ENCODE measurements at places on chromosomes 3 and 15.
A peak's percentile ranks its signal among the peaks of the same experiment; 100 is the strongest.

DNA sequence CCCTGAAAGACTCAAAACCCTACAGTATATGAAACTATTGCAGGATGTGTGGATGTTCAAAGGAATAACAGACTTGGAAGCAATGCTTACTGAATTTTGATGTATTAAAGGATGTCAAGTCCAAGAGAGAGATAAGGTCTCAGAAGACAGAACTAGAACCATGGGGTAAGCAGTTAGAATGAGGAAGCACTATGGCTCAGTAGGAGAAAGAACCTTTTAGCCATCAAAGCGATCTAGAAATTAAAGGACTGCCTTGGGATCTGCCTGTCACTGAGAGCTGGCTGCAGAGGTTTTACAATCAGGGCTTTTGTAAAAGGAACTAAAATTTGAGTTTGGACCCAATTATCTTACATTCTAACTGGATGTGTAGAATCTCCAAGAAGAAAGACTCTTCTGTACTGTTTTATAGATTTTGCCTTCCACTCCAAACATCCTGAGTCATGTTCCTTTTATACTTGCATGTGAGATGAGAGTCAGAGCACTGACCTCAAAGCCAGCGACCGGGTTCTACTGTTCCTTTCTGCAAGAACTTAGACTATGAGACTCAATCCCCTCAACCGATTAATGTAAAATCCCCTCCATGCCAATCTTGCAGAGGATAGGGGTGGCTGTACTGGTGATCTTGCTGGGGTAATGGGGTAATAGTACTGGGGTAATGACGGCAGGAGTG lies 412.3 kb upstream of the TPRG1 start:
- DNase-seq = no peak

DNA sequence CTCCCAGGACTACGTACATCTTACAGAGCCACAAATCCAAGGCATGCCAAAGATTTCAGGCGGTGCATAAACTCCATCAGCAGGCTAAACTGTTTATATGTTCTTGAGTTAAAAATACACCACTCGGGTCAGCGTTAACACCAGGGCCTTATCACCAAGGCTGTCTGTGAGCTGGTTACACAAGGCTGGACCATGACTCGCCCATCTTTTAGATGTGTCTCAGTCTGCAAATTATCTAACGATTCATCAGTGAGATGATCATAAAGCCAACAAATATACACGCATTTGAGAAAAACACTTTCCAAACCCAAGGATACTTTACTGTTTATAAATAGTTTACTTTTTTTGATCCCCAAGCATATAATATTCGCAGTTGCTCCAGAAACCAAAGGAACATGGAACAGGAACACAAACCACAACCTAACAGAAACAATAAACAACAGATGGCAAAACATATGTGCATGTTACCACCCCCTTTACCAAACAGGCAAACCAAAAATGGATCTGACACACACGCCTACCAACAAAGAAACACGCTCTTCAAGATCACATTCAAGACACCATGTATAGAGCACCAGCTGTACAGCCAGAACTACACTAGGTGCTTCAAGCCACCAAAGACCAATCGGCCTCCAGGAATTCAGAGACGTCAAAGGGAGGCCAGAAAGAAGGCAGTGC lies 15.4 kb downstream of the LRIG1 start:
- no peak for DNase-seq

DNA sequence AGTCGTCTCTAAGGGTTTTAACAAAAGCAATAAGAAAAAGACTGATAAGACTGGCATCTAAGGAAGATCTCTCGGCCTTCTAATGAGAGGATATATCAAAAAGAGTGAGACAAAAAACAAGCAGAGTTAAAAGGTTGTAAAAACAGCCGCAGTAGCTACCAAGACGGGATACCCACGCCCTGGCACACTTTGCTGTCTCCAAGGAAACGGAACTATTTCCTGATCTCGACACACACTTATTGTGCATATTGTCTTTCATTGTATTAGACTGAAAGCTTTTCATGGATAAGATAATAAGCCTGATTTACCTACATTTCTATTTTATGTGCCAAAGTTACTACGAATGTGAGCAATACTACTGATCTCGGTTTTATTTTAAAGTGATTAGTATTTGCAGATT lies 161.5 kb upstream of the MCTP2 start:
- DNase-seq = peak; percentile 50

GRCh38 chr3:13887495-13888300 lies 7.8 kb upstream of the WNT7A start:
- no peak for DNase-seq

GRCh38 chr15:49621887-49622286 lies 1.0 kb downstream of the DTWD1 start:
- no peak for DNase-seq

- no peak for DNase-seq
These were observed 184.9 kb downstream of the GAP43 start for GRCh38 chr3:115808244-115808643.
